ENCODE measurements at places on chromosomes 4 and X.

- DNase-seq, result no peak
Measured at GRCh38 chr4:114815760-114816159, 217.2 kb downstream of the UGT8 start.

DNA sequence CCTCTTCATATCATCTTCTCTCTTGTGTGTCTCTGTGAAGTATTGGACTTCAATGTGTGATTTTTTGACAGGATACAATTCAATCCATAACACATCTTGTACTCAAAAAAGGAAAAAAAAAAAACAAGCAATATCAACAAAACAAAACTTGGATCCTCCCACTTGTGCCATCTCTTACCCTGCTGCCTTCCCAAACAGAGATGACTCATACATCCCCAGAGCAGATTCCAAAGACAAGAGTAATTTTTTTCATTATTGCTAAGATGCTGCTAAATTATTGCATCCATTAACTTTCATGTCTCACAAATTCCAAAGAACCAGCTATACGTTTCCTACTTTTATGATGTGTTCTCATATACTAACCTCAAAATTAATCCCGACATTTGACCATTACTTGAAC is 479.2 kb downstream of the GBA3 start:
- DNase-seq, result no peak

DNA sequence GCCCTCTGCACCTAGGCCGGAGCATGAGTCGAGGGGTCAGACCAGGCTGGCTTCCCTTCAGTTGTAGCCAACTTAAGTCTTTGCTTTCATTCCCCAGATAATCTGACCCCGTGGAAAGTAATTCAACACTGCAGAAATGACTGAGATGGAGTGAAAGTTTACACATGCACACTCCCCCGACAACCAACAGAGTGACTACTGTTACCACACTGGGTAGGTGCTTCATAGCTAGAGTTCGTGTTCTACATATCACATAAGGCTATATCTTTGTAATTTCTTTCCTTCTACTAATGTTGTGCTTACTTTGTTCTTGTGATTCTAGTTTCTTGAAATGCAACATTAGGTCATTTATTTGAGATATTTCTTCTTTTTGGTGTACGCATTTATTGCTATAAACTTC is 7.2 kb upstream of the CTAG2 start:
- no peak for DNase-seq

DNA sequence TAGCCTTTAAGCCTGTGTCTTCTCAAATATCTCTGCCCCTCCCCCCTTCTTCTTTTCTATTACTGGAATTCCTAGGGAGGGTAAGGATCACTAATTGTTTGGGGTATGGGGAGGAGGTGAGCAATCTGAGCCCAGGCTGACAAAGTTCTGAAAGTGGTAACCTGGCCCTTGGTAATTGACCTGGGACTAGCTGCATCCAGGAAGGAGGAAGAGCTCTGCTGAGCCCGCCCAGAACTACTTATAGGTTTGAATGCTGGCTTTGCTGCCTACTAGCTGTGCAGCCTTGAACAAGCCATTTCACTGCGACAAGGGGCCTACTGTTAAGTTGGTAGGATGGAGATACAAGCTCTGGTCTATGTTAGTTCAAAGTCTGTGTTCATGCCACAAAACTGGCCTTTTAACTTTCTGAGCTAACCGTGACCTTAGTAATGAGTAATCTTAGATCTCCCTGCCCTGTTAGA is 37.8 kb downstream of the DGKK start:
- no peak for DNase-seq

DNA sequence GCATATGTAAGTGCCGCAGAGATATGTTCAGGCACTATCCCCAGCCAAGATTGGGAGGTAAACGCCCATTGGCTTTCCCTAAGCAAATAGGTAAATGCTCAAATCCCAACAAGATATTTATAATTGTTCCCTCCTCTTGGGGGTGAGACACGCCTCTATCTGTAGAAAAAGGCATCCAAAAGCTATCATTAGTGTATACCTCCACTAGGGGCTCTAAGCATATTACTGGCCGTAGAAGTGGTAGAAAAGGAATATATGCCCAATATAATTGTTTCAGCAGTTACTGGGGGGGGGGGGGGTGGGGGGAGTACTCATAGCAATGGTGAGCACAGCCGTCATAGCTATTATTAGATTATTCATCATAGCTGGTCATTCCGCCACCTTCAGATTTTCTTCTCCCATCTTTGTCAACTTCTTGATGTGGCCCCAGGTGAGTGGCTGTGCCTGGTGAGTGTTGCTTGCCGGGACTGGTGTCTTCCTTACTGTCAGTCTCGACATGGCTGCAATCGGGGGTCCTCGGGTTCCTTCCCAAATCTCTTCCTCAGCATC is 53.3 kb upstream of the WDR1 start:
- no peak for DNase-seq

- DNase-seq, result no peak
Measured at GRCh38 chr4:74282926-74283325, 25.3 kb upstream of the EPGN start.

DNA sequence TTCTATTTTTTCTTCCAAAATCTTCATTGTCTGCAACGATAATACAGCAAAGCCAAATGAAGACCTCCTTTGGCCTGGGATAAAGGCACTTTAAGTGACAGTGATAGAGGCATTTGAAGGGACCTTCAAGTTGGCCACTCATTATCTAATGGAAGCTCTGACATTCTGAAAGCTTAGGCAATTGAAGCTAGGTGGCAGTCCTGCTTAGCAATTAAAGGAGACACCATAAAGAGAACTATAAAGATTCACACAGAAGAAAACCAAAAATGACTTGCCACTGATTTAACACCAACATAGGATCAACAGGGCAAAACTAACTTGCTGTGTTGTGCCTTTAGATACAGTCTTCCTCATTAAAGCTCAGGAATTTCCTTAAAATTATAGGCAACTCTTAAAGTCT is 103.3 kb upstream of the TSPAN7 start:
- no peak for DNase-seq

GRCh38 chr4:71126719-71127118 is 133.3 kb downstream of the DCK start:
- DNase-seq, result no peak

- no peak for DNase-seq
Measured at GRCh38 chr4:41025824-41026223, 188.5 kb downstream of the APBB2 start.

DNA sequence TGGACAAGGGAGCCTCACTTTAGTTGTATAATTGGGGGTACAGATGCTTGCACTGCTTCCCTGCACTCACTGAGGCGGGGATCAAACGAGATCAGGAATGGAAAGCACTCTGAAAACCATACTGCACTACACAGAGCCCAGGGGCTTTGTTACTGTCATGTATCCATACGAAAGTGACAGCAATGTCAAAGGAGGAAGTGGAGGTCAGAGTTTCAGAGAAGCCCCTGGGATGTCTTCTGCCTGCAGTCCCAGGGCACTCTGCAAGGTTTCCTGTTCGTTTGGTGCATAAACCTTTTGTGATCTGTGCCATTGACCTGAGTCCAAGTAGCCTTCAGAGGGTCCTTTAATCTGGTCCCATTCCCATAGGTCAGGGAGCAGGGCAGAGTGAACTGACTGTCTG is 31.2 kb downstream of the RNF175 start:
- DNase-seq, result no peak

GRCh38 chrX:71653344-71653743 is 14.0 kb upstream of the LOC101059915 start:
- no peak for DNase-seq

DNA sequence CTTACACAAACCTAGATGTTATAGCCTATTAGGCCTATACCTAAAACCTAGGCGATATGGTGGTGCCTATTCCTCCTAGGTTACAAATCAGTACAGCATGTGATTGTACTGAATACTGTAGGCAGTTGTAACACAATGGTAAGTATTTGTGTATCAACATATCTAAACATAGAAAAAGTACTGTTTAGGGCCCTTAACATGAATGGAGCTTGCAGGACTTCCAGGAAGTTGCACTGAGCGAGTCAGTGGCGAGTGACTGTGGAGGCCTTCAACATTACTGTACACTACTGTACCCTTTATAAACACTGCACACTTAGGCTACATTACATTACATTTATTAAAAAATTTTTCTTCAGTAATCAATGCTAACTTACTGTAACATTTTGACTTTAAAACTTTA is 37.8 kb downstream of the WWC2 start:
- DNase-seq, result no peak

DNA sequence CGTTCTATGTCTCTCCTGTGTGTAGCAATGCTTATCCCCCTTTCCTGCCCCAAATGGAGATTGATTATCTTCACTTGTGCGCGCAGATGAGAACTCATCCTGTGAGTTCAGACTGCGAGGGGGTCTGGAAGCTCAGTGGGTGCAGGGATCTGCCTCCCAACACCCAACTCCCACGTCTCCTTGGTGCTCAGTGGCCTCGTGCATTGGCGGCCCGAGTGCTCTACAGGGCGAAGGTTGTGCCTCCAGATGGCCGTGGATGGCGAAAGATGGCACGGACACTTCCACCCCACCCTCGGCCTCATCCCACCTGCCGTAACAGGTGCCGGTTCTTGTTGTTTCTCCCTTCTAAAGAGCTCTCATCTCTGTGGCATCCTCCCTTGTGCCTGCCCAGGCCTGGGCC is 45.1 kb upstream of the SORCS2 start:
- no peak for DNase-seq

GRCh38 chr4:44320833-44321232 is 127.8 kb downstream of the KCTD8 start:
- no peak for DNase-seq
